Skeletal muscle cell (primary cell): ENCODE measurements at places on chromosomes 11 and 22.
A peak's percentile ranks its signal among the peaks of the same experiment; 100 is the strongest.

DNA sequence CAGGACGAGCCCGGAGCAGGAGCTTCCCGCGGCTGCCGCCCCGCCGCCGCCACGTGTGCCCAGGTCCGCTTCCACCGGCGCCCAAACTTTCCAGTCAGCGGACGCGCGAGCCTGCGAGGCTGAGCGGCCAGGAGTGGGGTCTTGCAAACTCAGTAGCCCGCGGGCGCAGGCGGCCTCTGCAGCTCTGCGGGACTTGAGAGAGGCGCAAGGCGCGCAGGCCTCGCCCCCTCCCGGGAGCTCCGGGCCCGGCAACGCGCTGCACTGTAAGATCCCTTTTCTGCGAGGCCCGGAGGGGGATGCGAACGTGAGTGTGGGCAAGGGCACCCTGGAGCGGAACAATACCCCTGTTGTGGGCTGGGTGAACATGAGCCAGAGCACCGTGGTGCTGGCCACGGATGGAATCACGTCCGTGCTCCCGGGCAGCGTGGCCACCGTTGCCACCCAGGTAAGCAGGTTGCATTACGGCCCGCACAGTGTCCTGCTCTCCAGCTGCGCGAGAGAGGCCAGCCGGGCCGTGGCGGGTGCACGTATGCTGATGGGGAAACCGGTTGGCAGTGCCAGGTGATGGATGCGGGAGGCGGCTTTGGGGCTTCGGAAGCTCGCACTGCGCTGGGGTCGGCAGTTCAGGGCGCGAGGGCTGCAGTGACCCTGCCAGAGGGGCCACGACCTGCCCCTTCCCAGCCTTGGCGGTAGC is 2.0 kb downstream of the SLC6A5 start:
- DNase-seq, result no peak

DNA sequence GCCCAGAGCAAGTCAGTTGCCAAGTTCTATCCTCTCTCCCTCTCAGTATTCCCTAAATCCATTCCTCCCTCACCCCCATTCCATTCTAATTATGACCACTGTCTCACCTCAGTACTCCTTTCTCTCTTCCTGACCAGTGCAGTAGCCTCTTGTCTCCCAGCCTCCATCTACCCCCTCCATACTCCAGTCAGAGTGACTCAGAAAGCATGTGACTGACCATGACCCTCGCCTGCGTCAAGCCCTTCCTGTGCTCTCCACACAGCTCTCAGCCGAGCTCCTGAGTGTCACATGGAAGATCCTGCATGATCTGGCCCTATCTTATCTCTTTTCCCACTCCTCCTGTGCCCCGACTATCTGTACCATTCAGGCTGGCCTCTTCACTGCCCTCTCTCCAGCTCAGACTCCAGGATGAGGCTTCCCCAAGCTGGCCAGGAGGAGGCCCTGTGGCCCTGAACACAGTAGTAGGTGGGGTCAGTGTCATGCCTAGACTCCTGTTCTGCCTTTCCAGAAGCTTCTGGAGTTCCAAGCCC is 42.6 kb downstream of the NEU3 start:
- peak; percentile 56 for DNase-seq

- no peak for DNase-seq
Measured at GRCh38 chr11:85844439-85845123, 10.6 kb upstream of the CCDC83 start.

DNA sequence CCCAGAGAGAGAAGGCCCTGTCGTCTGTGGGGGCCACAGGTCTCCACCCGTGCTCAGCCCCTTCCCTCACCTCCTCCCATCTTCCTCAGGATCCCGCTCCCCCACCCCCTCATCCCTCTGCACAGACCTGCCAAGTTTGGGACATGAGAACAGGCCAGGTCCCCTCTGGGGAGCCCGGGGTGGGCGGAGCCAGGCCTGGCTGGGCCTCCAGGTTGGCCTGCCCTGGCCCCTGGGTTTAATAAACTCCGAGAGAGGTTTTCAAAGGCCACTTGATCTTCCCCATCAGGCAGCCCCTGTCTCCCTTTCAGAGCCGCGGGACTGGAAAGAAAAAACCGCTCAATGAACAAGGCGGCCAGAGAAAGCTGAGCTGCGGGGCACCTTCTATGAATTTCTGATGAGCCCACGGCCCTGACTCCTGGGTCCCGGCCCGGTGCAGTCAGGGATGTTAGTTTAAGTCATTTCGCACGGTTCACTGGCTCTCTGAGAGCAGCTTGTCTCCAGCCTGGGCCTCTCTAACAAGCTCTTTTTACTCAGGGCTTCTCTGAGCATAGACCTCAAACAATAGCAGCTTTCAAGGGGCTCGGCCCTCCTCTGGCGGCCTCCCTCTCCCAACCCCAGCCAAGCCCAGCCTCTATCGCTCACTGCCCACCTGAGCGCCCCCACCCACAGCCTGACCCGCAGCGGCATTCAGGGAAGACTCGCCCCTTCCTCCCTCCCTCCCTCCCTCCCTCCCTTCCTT is 64.8 kb downstream of the RPUSD4 start:
- DNase-seq, result no peak

- DNase-seq, result no peak
Measured at GRCh38 chr11:65445604-65446445, 23.2 kb downstream of the NEAT1 start.

DNA sequence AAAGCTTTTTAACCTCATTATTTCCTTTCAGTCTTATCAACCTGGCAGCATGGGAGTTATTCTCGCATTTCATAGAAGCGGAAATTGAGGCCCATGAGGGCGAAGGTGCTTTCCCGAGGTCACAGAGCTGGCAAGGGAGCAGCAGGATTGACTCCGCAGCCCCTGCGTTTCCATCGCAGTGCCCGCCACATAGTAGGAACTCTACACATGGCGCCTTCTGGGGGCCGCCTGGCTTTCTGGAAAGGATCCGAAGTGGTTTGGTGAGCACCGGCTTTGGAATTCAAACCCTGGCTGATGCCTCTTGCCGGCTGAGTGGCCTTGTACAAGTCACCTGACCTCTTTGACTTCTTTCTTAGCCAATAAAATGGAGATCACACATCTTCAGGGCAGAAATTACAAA is 93.4 kb downstream of the CEP164 start:
- DNase-seq, result no peak

- no peak for DNase-seq
Measured at GRCh38 chr11:45145379-45146071, 914 bp upstream of the PRDM11 start.

GRCh38 chr11:250740-251299 is 14.0 kb downstream of the PSMD13 start:
- peak; percentile 8 for DNase-seq

DNA sequence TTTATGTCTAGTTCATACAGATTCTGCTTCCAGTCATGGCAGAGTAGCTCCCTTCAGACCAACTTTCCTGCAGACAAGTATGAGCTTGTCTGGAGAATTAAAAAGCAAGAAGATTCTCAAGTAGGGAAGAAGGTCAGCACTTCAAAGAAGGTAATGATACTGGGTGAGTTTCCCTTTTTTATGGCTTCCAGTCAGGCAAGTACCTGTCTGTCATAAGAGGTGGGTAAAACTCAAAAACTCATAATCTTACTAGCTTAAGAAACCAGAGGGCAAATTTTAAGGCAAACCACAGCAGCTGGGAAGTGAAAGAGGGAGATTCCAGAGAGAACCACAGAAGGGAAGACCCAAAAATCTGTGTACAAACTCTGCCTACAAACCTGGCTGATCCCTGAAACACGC is 54.2 kb downstream of the DENND5A start:
- no peak for DNase-seq

DNA sequence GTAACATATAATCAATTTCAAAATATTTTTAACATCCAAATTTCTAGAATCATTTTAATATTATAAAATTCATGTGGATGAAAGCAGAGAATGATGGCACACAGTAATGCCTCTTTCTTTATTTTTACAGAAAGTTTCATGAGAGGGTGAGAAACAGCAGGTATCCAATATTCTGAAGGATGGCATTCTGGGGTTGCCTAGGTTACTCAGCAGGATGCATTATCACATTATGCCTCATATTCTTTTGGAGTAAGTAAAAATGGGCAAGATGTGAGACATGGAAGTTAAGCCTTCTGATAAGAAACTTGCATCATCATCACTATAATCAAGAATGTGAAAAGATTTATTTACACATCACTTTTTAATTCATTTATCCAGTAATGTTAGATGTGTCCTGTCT is 148.7 kb upstream of the PGR start:
- DNase-seq, result no peak

DNA sequence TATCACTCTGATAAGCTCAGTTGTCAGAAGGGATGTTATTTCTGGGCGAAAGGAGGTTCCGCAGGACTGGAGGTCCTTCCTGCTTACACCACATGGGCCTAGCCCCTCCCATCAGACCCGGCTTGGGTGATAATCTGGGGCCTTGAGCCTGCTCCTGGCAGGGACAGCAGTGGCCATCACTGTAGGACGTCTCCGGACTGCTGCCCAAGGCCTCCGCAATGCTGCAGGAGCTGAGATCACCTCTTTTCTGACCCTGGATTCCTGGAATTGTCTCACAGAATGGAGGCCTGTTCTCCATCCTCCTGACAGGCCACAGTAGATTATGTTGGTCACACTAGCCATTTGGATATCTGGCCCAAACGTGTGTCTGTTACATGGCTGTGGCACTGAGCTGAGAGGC is 9.2 kb upstream of the BIK start:
- DNase-seq, result no peak

DNA sequence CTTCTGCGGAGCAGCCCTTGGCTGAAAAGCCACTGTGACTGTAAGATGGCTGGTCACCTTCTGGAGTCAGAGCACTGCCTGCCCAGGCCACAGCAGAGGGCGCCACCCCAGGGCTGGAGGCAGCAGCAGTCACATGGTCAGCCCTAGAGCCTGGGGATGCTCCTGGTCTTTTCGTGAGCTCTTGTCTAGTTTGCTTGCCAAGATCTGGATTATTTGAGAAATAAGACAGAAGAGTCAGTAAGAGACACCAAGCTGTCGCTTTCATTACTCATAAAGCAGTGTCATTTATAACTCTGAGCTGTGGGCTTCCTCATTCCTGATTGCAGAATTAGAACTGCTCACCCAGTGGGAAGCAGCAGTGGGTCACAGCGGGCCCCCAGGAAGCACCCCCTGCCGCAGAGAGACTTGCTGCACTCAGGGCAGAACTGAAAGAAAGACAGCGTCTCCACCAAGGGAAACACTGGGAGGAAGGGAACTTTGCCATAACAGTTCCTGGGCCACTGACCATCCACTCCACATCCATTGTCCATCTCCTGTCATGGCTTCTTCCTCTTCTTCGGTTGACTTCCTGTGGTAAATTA is 56.7 kb downstream of the PPP6R2 start:
- DNase-seq, result no peak

- DNase-seq, result no peak
Measured at GRCh38 chr11:67381244-67381972, 8.0 kb upstream of the CLCF1 start.

DNA sequence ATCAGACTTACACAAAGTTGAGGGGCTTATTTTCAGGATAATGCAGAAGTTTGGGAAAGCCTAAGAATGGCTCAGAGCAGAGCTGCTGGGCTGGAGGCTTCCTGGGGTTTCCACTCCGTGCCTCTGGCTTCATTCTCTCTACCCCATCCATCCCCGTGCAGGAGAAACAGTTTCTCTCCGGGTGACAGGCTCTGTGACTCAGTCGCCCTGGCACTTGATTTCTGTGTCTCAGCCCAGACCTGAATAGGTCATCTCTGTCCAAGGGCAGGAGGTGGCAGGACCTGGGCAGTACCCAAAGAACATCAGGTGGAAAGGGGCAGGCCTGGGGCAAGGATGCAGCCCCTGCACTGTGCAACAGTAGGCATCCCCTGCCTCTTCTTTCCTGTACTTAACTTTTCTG is 38.4 kb upstream of the RTL6 start:
- no peak for DNase-seq

- no peak for DNase-seq
Measured at GRCh38 chr11:14223636-14224288, 135.2 kb downstream of the RRAS2 start.

GRCh38 chr11:14969901-14970323 is 2.2 kb downstream of the CALCA start:
- no peak for DNase-seq

DNA sequence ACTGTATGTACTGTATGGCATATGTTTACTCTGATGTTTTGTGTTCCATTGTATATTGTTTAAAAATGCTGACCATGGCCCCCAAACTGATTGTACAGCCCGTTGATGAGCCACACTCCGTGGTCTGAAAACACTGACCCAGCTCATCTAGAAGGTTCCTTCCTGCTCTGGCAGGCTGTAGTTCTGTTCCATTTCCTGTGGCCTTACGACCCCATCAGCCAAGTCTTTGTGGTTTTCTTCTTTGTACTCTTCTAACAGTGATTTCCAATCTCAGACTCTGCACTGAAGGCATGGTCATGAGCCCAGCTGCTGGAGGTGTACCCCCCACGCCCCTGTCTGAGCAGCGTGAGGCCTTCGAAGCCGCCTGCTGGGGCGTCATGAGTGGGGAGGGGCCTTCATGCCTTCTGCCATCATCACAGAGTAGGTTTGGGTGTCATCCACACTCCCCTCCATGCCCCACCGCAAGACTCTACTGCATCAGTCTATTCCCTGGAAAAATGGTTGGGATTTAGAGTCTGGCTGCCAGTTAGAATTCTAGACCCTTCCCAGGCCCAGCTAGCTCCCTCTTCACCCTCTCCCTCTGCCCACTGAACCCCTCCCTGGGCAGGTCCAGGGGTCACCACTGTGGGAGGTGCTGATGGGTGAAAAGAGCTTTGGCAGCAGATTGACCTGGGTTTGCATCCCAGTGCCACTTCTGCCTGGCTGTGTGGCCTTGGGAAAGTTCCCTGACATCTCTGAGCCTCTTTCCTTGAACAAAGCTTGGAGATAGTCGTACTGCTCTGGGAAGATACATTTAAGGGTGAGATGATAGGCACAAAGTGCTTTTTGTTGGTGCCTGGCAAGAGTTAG is 11.3 kb upstream of the C11orf96 start:
- no peak for DNase-seq

GRCh38 chr22:22759889-22760546 is 115.6 kb downstream of the GGTLC2 start:
- DNase-seq, result no peak

- DNase-seq, result no peak
Measured at GRCh38 chr11:69863544-69864200, 44.5 kb upstream of the FGF3 start.

- DNase-seq, result no peak
Measured at GRCh38 chr22:29184849-29185490, 20.7 kb upstream of the EMID1 start.

GRCh38 chr11:28697920-28698827 is 590.0 kb downstream of the METTL15 start:
- DNase-seq, result no peak

- no peak for DNase-seq
Measured at GRCh38 chr22:47388778-47389177, 626.3 kb downstream of the TBC1D22A start.

GRCh38 chr22:39985383-39986035 is 9.2 kb upstream of the FAM83F start:
- DNase-seq, result no peak

GRCh38 chr11:118448294-118448693 is 12.0 kb downstream of the KMT2A start:
- no peak for DNase-seq

- DNase-seq, result no peak
Measured at GRCh38 chr11:35257281-35257680, 118.3 kb downstream of the CD44 start.

DNA sequence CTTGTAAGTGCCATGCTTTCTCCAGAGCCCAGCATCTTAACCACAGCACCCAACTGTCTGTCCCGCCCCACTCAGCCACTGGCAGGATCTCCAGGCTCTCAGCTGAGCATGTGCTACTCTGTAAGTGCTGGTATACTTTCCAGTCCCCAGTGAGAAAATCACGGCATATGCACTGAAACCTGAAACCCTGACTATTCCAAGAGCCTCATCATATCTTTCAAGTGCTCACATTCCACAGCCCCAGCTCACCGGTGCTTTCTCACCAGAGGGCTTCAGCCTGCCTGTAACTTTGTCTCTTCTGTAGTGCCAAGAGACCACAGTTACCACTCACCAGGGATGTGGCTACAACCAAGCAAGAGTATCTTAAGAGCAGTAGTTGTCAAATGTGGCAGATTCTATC is 24.4 kb upstream of the PAMR1 start:
- DNase-seq, result peak; percentile 95
